Stimulated activated CD8-positive, alpha-beta memory T cell treated with anti-CD3 and anti-CD28 coated beads, Interleukin-4, amount 100 ng/mL, for 1 hour (primary cell): ENCODE measurements at places on chromosomes 1 and 21.

DNA sequence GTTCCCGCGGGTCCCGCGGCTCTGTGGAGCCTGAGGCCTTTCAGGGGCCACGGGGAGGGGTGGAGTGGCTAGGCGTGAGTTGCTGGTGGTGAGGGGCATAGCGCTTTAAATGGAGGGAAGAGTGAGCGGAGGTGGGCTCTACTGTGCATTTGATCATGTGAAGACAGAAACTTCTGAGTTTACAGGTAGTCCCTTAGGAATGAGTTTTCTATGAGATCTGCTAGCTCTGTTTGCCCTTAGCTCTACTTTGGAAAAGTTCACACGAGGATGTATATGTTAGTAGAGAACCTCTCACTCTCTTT is 593 bp downstream of the ST6GALNAC3 start:
- DNase-seq, result no peak

DNA sequence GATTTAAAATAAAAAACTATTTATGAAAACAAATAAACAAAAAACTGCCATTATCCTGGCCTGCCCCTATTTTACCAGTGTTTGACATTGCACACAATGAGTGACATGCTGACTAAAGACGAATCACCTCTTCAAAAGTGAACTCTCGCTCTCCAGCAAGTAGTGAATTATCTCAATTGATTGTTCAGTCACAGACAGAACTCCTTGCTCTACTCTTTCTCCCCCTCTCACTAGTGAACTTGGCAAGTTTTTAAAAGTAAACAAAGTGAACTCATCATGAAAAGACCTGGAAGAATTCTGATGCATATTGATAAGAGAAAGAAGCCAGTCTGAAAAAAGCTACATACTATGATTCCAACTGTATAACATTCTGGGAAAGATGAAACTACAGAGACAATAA is 4.7 kb upstream of the C1orf52 start:
- DNase-seq, result no peak

DNA sequence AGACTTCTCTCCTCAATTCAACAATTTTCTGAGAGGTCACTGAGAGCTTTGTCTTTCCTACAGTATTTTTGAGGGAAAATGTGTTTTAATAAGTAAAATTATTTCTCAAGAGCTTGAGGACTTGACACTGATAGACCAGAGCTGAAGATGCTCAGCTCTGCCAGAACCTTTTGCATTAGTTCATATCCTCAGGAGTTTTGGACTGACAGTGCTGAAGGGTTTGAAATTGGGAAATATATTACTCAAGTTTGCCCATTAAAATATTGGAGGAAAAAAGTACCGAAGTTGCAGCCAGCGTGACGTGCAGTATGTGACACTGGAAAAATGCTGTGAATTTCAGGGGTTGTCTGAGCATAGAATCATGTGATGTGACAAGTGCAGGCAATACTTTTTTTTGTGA is 346.6 kb upstream of the DPYD start:
- no peak for DNase-seq

DNA sequence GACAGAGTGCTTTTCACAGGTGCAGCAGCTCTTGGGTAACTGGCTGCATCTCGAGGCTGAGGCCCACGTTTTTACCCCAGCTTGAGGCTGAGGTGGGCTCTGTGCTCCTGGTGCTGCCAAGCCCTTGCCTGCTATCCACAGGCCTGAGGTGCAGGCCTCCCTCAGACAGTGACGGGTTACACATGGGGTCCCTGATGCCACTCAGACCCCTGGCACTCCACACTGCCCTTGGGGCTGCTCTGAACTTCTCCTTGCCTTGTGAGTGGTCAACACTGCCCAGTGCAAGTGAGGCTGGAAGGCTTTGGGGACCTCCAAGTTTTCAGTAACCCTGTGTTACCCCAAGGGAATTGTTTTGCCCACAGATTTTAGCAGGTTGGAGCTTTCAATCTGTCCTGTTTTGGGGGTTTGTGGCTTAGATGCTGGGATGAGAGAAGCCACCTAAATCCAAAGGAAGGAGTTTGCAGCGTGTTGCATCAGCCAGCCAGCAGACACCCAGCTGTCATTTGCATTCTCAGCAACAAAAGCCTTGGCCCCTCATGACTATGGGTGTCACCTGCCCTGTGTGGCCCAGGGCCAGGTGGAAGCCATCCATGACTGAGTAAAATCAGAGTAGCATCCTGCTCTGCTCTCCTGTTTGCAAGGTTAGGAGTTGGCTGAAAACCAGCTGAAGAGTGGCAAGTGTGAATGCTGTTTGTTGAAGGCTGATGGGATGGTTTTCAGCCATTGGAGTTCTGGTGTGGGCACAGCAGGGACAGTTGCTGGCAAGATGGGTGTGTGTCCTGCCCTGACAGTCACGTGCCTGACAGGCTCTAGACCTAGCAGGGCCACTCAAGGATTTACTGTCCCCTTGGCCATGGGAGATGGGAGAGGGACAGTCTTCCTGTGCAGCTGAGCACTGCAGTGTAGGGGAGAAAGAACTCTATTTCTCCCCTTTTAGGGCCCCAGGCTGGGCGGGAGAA is 3.2 kb downstream of the RNF187 start:
- DNase-seq, result no peak

DNA sequence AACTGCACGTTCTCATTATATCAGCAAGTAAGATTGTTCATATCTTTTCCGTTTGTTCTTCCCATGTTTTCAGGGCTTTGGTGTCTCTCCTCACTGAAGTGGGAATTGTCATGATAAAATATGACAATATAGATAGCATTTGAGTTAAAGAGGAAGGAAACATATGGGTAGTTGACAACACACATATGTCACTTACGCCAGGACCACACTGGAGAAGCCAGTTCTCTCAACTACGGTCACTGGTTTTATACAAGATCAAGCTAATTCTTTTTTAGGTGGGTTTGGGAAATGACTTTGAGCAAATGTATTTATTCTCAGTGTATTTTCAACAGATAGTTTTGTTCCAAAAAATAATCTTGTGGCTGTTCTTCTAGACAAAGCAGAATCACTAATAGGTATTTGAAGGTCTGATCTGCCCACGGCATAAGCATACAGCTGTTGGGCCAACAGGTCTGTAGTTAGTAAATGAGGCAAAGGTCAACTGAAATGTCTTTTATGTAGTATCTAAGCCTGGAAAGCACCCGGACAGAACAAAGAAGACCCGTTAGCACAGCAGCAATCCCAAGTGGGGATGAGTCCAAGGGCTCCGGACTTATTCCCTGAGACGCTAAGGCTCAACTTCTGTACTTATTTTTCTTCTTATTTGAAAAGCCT is 433.6 kb upstream of the ZP4 start:
- no peak for DNase-seq

DNA sequence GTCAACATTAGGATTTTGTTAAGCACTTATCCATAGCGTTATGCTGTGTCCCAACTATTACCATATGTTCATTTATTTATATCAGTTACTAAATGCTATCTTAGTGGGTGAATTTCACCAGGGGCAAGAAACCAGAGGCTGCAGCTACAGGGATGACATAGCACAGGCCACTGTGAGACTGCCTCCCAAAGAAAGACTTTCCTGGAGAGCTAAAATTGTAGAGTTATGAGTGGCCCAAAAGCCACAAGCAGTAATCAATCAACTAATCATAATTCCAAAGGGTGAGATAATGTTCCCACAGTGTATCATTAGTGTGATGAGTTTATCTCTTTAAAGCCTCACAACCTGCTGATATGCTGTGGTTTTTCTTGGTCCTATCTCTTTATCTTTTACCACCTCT is 3.8 kb upstream of the TGFB2 start:
- no peak for DNase-seq

GRCh38 chr1:83967336-83967735 is 31.6 kb downstream of the TTLL7 start:
- DNase-seq, result no peak

GRCh38 chr1:164765557-164765956 is 206.6 kb downstream of the PBX1 start:
- DNase-seq, result no peak

DNA sequence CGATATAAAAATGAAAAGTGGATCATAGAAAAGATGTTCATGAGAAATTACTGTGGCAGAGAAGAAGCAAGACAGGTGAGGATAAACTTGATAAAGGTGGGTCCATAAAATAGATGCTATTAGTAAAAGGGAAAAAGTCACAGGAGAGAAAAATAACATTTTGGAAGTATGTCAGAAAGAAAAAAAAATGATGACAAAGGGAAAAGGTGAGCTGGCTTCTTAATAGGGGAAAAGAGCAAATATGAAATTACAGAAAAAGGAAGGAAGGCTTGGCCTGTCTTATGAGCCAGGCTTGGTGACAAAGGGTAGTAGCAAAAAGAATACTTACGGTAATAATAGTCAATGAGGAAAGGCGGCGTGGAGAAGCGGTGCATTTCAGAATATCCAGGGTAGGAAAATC is 386.1 kb downstream of the RWDD3 start:
- no peak for DNase-seq

GRCh38 chr1:38576241-38576640 is 283.3 kb downstream of the RRAGC start:
- DNase-seq, result no peak

DNA sequence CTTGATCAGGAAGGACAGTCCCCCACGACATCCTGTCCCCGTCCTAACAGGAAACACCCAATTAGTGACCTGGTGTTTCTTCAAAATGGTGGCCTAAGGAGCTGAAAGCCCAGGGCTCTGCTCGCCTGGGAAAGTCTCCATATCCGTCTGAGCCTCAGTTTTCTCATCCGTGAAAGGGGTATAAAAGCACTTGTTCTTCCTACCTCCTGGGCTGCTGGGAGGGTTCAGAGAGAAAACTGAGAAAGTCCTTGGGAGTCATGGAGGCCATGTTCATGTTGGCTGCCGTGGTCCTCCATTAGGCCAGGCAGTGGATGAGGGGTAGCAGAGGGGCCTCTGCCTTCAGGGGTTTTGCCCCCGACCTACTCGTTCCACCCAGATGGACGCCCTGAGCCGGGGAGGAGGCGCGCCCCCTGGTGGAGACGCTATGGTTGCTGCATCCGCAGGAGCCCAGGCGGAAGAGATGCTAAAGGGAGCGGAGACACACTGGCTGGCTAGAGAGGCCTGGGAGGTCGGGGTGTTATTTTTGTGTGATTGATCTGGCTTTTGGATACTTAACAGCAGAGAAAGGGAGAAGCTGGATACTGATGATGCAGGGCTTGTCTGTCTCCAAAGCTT is 113.5 kb downstream of the PRDM2 start:
- DNase-seq, result peak; percentile 17

- no peak for DNase-seq
Measured at GRCh38 chr1:220462752-220463151, 65.2 kb upstream of the MARK1 start.

- no peak for DNase-seq
Measured at GRCh38 chr1:46173361-46173856, 1.5 kb upstream of the TSPAN1 start.

- DNase-seq, result no peak
Measured at GRCh38 chr1:117267232-117267774, 56.6 kb upstream of the VTCN1 start.

- no peak for DNase-seq
Measured at GRCh38 chr21:44846224-44846484, 27.3 kb downstream of the PTTG1IP start.

DNA sequence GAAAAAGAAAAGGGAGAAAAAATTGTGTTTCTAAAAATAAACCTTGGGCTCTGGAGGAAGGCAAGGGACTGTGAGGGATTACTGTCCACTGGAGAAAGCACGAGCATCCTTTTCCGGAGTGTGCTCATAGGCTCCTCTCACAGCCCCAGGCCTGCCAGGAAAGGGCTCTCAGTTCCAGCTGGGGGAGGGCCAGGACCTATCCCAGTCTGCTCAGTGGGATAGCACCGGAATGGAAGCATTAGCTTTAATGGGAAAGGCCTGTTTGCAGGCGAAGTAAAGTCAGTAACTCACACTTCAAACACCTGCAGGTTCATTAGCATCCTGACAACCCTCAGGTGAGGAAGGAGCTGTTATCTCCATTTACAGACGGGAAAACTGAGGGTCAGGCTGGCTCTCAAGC is 113.9 kb upstream of the USP24 start:
- DNase-seq, result no peak

- DNase-seq, result no peak
Measured at GRCh38 chr1:219717536-219717935, 104.6 kb upstream of the ZC3H11B start.

- DNase-seq, result no peak
Measured at GRCh38 chr1:66343569-66344325, 190.2 kb upstream of the SGIP1 start.

GRCh38 chr21:38402291-38402690 is 96.0 kb downstream of the ERG start:
- DNase-seq, result no peak

DNA sequence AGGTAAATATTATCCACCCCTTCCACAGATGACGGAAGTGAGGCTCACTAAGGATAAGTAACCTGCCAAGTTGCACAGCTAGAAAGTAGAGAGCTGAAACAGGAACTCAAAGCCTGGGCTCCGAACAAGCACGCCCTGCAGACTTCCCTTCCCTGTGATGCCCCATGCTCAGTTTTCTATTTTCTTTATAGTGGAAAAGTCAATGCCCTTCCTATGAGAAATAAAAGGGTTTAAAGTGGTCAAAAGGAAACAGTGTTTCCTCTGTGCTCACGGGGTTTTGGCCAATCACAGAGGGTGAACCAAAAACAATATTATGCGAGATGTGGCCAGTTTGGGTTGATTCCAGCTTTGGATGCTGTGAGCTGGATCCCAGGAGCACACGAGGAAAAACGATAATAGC is 44.5 kb downstream of the DDR2 start:
- DNase-seq, result no peak

DNA sequence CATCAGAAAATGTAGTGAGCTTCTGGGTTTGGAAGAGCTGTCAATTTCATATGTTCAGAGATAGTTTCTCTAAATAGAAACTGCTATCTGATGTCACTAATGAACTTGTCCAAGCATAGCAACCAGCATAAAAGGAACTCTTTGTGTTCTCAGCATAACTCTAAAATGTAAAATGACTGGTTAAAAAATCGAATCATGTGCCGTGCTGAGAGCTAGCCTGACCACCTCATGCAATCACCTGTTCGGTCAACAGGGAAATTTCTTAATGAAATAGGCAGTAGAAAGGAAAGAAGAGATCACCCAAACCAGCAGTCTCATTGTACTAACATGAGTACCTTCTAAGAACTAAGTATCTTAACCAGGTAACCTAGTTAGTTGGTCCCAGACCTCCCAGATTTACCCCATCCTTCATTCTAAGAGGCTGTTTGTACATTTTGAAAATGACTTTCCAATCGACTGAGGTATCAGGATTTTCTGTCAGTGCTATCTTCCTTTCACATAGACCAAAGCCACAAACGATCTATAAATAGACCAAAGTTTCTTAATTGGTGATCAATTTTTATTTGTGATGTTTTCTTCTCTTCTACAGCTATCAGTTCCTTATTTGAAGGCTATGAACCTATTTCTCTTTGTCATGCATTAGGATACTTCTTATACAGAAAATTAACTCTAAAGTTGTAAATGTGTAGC is 147.3 kb downstream of the TLR5 start:
- DNase-seq, result no peak

- no peak for DNase-seq
Measured at GRCh38 chr1:186494832-186495271, 33.9 kb upstream of the PDC start.

- DNase-seq, result no peak
Measured at GRCh38 chr1:54928327-54928726, 41.3 kb upstream of the DHCR24 start.

DNA sequence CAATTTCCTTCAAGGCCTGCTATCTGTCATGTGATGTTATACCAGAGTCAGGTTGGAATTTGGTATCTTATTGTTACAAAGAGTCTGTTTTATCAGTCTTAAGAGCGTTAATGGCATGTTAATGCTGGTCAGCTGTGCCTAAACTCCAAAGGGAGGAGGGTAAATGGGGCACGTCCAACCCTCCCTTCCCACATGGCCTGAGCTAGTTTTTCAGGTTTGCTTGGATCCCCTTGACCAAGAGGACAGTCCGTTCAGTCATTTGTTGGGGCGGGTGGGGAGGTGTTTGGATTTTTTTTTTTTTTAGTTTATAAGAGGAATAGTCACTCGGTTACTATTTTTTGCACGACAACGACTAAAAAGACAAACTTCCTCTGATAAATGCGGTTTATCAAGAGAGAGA is 63.8 kb upstream of the LYST start:
- no peak for DNase-seq
